ENCODE measurements at places on chromosomes 11 and 22.
A peak's percentile ranks its signal among the peaks of the same experiment; 100 is the strongest.

DNA sequence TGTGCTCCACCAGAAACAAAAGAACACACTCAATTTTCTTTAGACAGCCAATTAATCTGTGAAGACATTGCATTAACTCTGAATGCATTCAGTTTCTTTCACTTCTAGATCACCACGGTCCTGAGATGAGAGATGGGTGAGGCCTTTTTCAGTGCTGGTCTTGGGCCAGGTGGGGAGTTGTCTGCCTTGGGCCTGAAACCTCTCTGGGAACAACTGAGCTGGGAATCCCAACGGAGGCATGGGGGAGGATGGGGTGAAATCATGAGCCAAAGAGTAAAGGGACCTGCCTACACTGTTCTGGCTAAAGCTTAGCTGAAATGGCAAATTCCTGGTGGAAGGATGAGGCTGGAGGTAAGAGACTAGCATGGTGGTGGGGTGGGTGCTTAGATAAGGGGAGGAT, 353.5 kb upstream of the B3GAT1 start:
- no peak for DNase-seq

DNA sequence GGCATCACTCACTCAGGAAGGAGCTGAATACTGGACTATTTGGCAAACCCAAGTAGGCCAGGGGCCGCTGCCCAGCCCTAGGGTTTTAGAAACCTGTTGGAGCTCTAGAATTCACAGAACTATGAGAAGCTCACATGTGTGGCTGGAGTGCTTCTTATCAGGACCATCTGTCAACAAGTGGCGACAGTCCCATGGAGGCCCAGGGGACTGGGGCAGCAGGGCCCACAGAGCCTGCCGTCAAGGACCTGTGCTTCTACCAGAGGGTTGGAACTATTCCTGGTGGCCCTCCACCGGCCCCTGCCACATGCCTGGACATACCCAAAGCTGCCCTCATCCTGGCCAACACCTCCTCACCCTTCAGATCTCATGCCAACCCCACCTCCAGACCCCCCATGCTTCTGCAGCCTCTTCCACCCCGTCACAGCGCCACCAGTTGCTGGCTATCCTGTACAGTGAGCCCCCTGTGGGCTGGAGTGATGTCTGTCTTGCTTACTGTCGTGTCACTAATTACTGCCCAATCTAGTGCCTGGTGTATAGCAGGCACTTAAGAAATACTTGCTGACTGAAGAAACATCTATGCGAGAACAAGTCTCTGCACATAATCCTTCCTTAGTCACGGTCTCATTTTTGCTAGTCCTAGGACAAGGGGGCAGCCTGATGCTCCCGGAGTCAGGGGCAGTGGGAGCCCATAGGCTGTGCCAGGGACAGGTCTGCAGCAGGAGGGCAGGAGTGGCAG, 27.2 kb upstream of the RASL10A start:
- DNase-seq: no peak

GRCh38 chr11:103994518-103994917, 41.9 kb upstream of the DDI1 start:
- no peak for DNase-seq

DNA sequence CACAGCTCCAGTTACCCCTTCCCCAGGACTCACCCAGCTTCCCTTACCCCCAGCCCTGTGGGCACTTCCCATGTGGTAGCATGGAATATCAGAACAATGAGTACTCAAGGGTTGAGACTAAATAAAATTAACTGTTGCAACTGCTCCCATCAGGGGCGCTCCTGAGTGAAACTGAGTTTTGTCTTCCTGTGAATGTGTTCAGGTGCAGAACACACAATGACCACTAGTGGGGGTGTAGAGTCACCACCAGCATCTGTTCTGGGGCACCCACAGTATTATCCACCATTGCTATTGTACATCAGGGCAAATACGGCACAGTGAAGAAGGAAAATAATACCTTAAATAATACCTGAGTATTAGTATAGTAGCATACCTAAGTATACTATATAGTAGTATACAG, 689.7 kb downstream of the TBC1D22A start:
- no peak for DNase-seq

GRCh38 chr22:24189249-24190158, 8.2 kb downstream of the SUSD2 start:
- peak; percentile 40 for DNase-seq

- no peak for DNase-seq
Observed at GRCh38 chr11:66068923-66069714, 953 bp upstream of the PACS1 start.

GRCh38 chr11:6285019-6285418, 25.4 kb downstream of the CCKBR start:
- DNase-seq: no peak

DNA sequence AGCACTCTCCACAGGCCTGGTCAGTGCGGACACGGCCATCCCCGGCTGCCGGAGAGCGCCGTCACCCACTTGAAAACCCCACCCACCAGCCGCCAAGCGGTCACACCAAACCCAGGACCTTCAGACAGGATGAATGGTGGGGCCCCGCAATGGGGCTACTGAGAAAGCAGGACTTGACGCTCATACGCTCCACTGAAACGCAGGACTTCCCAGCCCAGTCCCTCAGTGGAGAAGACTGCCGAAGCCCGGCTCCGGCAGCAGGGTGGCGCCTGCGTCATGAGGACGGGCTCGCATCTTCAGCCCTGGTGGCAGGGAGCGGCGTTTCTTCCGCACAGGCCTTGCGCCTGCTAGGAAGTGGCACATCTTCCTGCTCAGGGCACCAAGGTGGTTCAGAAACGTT, 15.3 kb upstream of the PHLDA2 start:
- no peak for DNase-seq

- DNase-seq: no peak
Observed at GRCh38 chr22:24059793-24060192, 48.7 kb downstream of the CABIN1 start.

DNA sequence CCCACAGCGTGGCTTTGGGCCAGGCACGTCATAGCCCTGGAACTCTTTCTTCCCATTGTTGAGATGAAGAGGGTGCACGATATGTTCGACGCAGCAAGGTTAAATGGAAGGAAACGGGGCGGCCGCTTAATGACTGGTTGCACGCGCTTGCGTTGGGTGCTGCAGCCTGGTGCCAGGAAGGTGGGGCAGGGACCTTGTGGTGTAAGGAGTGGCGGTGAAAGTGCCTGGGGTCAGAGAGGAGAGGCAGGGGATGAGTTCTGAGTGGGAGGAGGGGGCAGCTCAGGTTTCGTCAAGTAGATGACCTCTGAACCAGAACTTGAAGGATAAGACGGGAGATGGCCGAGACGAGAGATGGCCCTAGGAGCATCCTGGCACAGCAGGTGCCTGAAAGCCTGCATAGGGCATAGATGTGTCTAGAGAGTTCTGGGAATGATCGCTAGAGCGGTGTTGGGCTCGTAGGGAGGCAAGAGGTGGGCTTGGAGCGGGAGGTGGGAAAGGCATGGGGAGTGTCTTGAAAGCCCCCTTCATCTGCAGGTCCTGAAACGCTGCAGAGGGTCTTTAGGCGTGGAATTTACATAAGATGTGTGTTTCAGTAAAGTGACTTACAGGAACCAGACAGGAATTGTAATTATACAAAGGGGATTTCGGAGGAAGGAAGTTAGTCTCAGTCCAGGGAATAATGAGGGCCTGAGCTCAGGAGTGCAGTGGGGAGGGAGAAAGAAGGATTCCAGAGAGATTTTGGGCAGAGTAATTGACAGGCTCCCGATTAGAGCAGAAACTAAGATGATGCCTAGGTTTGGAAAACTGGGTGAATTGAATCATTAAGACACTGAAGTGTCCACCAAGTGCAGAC, 43.2 kb upstream of the CLDN5 start:
- no peak for DNase-seq

DNA sequence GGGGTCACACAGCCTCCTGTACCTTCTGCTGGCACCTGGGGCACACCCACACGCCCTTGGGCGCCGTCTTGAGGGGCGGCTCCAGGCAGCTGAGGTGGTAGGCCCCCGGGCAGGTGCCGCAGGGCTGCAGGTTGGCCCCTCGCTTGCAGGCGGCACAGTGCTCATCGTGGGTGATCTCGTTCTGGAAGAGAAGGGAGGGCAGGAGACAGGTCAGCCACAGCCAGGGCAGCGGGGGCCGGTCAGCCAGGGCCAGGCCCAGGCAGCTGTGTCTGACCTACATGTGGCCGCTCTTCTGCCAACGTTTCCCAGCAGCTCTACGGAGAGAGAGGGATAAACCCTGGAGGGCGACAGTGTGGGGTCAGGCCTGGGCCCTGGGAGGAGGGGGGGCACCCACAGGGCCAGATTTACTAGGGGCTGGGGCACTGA, 121.9 kb downstream of the PHF21B start:
- DNase-seq: no peak

DNA sequence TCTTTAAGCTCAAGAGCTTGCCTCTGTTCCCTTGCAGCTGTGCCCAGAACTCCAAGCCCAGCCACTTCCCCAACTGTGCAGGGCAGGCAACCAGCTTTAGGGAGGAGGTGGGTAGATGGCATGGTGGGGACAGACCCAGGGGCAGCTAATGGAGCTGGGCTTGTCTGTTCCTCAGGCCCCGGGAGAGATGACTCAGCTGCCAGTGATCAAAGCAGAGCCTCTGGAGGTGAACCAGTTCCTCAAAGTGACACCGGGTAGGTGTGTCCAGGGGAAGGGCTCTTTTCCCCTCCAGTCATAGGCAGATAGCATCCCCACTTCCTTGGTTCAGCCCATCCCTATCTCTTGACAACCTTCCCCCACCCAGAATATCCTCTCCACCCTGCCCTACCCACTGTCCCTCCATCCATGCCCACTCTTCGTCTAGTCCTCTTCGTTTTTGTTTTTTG, 32.4 kb downstream of the CREB3L1 start:
- no peak for DNase-seq

DNA sequence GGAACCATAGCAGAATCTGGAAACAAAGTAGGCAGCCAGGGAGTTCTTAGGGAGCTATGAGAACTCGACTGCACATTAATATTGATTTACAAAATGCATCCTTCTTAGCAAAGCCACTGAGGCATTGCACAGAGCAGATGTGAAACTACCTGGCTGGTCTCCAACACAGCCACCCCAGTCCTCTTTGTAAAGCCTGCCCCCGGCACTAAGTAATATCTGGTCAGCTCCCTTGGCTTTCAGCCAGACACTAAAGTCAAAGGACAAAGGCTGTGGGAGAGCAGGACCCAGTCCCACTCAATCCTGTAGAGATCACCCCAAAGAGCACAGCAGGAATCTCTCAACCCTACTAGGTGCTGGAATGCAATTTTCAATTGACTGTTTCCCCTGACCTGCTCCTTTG, 12.8 kb downstream of the XRRA1 start:
- no peak for DNase-seq

DNA sequence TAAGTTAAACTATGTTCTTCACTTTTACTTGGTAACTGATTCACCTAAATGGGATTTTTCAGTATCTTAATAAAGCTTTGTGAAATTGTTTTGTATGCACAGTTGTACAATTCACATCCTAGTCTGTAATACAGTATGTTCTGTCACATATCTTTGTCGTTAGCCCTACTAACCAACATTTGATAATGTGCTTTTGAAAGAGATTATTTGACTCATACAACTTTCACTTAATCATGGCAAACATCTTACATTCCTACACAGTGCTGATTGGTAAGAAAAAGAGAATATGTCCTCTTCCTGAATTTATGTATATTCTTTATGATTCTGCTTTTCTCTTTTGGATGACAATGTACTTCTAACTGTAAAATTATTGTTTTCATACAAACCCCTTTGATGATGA, 234.5 kb downstream of the METTL15 start:
- DNase-seq: no peak

DNA sequence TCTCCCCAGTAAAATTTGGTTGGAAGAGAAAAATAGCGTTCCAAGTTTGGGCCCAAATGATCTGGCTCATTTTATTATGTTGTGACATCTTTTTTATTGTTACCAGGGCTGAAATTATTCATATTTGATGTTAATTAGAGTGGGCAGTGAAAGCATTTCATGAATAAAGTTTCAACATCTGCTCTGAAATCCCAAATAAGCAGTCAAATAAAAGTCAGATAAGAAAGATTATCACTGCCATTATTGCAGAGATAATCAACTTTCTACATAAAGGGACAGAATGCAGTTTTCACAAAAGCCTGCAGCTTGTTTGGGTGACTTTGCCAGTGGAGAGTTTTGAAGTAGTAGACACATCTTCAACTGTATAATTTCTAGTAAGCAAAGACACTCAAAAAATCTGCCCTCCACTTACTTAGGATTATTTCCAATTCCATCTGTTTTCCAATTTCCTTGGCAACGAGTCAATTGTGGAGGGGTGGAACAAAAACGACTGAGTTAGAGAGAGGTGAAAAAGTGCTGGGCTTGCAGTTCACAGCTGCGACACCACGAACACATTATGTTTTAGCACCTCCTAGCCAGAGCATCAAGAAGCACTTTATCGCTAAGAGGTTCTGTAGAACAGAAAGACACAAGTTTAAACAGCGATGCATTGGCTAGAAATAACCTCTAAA, 9.0 kb downstream of the TECTA start:
- no peak for DNase-seq

DNA sequence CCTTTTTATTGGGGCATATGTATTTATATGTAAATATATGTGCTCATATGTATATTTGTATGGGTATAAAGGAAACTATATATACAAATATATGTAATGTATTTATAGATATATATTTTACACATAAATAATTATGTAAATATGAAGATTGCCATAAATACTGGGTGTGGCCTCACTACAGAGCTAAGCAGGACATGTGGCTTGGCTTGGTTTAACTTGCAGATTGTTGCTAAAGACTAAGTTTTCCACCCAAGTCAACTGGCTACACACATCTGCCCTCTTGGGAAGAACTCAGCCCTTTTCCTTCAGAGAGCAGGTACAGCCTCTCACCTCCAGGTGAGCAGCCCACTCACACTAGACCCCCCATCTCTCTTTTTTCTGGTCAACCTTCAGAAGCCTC, 315.5 kb downstream of the OPCML start:
- no peak for DNase-seq

- no peak for DNase-seq
Observed at GRCh38 chr22:29105468-29105867, 32.6 kb downstream of the KREMEN1 start.

DNA sequence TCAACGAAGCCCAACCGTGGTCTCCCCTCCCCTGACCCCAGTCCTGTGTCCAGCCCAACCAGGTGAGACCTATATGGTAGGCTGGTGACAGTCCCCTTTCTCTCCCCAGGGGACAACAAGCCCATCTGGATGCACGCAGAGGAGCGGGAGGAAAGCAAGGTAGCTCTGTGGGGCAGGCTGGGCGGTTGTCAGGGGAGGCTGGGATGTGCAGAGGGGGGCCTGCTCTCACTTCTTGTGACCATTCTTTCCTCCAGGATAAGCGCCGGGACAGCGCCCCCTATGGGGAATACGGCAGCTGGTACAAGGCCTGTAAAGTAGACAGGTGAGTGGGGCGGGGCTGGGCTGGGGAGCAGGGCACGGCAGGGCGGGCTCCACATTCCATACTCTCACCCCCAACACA, 3.5 kb upstream of the RAB1B start:
- no peak for DNase-seq

- no peak for DNase-seq
Observed at GRCh38 chr11:90795746-90796145, 572.9 kb upstream of the CHORDC1 start.

- no peak for DNase-seq
Observed at GRCh38 chr11:76823481-76824028, 37.2 kb upstream of the ACER3 start.

GRCh38 chr11:103803062-103803461, 233.4 kb upstream of the DDI1 start:
- no peak for DNase-seq

Data from stimulated activated CD4-positive, alpha-beta T cell treated with anti-CD3 and anti-CD28 coated beads, Interleukin-12 subunit alpha, Interleukin-12 subunit beta, amount 100 ng/mL, for 24 hours (primary cell).